Smooth muscle cell of the umbilical artery (primary cell): ENCODE measurements at places on chromosomes 7 and 10. TPM values are rescaled to one million over a fixed set of nuclear protein-coding genes. Genes with fewer than 3 reads are reported as not detected.

ASB15 gene
- total RNA-seq = not detected in 2 replicates

FFAR4 gene
- total RNA-seq = not detected in 2 replicates

CALML5 gene
- total RNA-seq = not detected in 2 replicates

EIF5AL1 gene
- 0.30 and 0.46 TPM in 2 replicates for total RNA-seq

AKR1C2 gene
- total RNA-seq = 1.2 and 1.7 TPM in 2 replicates

HYAL4 gene
- total RNA-seq = not detected in 2 replicates
